ENCODE measurements at places on chromosomes 5 and 9.

DNA sequence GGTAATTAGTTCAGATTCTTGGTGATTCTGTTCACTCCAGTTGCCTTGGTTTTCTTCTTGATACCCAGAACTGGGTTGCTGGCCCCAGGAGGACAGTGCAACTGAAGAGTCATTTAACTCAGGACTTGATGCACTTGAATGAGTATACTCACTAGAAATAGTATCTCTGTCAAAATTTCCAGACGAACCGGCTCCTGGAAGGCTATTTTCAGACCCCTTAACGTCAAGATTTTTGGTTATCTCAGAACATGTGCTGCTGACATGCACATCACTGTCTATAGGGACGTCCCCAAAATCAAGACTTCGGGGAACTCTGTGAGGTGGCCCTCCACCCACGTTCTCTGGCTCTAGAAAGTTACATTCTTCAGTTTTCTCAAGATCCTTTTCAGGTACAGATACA is 56.7 kb upstream of the PCA3 start:
- DNase-seq = no peak

GRCh38 chr9:136671646-136672430 is 9.1 kb downstream of the EGFL7 start:
- peak; percentile 45 for DNase-seq

- no peak for DNase-seq
Measured at GRCh38 chr9:84374516-84374915, 34.0 kb upstream of the SLC28A3 start.

- no peak for DNase-seq
Measured at GRCh38 chr5:122376250-122376649, 64.2 kb downstream of the SNCAIP start.

DNA sequence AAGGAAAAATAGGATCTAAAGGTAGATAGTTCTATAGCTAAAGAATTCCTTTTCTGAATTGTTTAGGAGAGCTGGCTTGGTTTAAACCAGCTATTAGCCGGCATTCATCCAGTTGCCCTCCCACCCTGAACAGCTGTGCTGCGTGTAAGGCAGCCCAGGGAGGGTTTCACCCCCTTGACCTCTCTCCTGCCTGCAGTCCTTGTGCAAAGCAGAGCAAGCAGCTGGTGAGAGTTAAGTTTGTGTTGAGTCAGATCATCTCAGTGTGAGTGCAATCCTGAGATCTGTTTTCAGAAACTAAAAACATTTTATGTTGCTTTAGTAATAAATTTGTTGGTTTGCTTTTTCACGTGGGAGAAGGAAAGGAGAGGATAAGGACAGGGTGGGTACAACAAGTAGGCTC is 13.0 kb downstream of the SLC25A25 start:
- DNase-seq = peak; percentile 68

DNA sequence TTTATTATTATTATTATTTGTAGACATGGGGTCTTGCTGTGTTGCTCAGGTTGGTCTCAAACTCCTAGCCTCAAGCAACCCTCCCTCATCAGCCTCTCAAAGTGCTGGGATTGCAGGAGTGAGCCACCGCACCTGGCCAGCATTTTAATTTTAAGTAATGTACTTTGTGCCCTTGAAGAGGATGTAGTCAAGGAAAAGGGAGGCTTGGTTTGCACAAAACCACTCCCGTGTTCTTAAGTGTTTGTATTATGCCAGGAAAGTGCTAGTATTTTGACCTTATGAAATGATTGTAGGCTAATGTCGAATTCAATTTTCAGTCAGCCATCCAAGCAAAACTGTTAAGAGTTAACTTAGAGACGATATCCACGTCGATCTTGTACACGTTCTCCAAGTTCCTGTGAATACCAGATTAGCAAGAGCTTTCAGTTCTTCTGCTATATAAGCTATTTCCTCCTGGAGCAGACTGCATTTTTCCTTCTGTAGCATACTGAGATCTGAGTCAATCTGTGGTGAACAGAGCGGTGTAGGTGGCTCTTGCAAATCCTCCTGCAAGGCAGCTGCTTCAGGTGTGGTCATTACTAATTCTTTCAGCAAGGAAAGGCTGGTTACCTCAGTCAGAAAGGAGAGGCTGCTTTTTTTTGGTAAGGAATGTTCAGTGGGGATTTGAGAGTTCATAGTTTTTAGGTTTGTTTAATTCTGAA is 23.7 kb downstream of the CCDC171 start:
- no peak for DNase-seq

DNA sequence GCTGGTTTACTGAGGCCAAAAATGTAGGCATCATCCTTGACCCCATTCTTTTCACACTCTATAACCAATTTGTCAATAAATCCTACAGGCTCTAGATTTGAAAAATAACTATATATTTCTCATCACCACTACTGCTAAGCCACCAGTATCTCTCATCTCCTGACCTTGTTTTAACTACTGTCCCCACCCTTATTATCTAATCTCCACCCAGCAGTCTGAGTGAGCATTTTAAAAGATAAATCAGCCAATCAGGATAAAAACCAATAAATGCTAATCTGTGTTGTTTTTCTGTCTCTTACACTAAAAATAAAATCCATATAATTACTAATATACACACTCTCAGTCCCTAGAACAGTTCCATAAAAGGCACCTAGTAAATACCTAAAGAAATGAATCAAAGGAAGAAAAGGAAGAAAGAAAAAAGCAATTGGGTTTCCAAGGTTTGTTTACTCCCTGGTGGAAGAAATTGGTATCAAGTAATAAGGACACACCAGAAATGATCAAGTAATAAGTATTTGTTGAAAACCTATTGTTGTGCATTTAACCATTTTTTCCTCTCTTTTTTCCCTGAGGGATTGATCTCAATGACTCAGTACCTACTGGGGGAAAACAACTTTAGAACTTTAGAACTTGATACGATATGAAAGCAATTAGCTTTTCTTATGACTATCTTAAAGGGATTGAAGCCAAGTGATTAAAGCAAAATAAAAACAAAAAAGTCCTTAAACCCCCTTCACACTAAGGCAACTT is 19.3 kb downstream of the MRPS27 start:
- DNase-seq = no peak
